EL (cell line): ENCODE measurements at places on chromosomes 16 and 17.

DNA sequence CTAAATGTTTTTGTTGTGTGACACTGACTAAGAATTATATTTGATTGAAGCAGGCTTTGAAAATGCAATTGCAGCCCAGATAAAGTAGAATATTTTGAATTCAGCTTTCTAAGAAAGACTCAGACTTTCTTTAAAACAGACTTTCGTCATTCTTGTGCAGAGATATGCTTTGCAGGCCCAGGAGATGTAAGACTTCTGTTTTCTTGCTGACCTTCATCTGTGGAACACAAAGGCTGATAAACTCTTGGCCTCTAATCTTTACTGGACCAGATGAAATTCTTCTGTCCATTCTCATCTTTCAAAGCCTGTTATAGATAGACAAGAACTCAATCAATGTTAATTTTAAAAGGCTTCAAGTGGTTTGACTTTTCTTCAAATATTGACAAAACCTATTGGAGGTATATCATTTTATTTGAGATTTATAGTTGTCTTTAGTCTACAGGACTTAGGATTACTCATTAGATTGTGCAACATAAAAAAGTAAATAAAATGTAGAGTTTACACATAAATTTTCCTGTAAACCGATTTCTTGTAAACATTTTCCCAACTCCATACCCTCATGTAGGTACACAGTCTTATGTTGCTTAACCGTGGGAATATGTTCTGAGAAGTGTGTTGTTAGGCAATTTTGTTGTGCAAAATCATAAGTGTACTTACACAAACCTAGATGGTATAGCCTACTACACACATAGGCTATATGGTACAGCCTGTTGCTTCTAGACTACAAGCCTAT is 94.2 kb downstream of the MAP2K4 start:
- no peak for DNase-seq

GRCh38 chr16:51326131-51326856 is 175.2 kb upstream of the SALL1 start:
- peak; percentile 60 for DNase-seq

DNA sequence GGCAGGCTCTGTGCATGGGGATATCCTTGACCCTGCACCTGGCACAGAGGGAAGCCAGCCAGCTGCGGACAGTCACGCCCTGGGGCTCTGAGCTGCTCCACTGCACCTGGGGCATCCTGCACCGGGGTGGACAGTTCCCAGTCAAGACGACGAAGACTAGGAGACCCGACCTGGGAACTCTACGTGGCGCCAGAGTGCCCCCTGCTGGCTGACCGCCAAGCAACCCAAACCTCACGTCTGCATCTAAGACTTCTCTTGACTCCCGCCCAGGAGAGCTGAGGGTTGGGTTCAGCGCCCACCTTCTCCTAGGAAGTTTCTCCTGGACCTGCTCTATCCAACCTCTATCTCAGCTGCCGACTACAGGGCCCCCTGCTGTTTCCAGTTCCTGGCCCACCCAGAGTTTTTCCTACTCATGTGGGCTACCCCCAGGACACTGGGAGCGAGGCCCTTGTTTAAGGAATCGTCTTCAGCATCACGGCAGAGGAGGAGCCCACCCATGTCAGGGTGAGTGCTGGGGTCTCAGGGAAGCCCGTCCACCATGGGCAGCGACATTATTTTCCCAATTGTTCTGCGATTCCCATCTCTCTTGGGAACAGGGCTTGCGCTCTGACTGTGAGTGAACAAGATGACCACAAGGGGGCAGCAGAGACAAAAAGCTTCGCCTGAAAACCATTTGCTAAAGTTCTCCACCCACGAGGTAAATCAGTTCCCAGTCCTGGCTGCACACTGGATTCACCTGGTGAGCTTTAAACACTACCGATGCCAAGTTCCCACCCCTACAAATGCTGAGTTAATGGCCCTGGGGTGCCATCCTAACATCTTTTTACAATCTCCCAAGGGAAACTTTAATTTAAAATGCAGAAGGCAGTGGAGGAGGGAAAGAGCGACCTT is 29.3 kb downstream of the TLE7 start:
- DNase-seq: peak; percentile 64

DNA sequence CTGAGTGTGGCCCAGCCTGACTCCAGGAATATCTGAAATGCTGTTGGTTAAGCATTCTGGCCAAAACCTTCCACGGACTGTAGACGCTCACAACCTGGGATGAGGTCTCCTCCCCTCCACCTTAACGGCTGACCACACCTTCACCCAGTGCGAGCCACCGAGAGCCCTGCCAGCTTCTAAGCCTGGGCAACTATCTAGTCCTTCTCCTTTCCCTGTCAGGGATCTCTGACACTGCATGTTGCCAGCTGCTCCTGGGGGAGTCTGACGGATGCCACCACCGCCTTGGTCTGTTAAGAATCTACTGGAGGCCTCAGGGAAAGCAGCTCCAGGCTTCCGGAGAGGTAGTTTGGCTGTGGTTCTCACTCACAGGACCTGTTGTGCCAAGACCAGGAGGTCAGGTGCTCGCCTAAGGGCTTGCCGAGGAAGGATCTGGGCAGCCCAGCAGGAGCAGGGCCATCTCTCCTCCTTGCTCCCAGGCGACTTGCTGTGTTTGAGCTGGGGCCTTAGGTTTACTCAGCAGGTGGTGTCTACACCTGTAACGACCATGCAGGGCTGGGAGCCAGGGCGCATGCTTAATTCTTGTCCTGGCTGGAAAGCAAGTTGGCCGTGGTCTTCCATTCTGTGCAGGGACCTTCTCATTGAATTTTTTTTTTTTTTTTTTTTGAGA is 111.8 kb downstream of the NTN1 start:
- no peak for DNase-seq

- no peak for DNase-seq
Observed at GRCh38 chr16:10888320-10888937, 11.4 kb downstream of the CIITA start.

- no peak for DNase-seq
Observed at GRCh38 chr17:33024688-33025486, 33.2 kb downstream of the SPACA3 start.

- DNase-seq: no peak
Observed at GRCh38 chr16:27598220-27598619, 48.3 kb downstream of the KATNIP start.

DNA sequence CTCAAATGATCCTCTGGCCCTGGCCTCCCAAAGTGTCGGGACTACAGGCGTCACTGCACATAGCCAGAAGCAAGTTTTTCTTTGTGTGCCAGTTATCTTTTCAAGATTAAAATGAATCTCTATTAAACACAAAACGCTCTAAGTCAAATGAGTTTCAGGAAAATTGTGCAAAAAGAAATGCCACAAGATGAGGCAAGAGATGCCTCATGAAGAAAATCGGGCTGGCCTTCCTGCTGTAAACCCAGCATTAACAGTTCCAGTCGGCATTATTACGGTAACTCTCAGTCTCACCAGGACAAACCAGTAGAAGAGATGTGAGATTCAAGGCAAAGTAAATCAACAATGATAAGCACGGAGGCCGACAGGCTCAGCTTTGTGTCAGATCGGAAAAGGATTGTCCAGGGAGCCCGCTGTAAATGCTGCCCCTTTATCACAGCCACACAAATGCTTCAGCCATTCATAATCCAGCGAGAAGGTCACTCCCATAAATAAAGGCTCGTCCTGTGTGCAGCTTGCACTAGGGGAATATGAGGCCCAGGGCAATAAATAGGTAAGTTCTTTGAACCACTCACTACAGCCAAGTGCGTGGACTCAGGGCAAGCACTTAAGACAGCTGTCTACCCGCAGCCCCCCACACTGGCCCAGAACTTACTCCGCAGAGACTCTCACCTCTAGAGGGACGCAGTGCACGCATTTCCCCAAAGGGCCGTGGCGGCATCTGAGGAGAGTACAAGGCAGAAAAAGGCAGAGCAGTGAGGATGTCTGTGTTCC is 27.2 kb downstream of the NPLOC4 start:
- no peak for DNase-seq

DNA sequence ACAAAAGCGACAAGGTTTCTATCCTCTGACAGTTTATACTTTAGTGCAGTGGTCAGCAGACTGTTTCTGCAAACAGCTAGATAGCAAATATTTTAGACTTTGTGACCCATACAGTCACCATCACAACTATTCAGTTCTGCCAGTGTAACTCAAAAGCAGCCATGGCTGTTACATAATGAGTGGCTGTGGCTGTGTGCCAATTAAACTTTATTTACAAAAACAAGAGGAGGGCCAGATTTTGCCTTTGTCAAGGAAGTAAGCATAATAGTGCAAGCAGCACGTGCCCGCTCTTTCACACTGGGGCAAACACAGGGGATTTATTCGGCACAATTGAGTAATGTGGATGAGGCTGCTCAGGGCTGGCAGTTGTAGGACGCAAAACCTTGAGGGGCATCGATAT is 551.5 kb downstream of the MAF start:
- DNase-seq: no peak

DNA sequence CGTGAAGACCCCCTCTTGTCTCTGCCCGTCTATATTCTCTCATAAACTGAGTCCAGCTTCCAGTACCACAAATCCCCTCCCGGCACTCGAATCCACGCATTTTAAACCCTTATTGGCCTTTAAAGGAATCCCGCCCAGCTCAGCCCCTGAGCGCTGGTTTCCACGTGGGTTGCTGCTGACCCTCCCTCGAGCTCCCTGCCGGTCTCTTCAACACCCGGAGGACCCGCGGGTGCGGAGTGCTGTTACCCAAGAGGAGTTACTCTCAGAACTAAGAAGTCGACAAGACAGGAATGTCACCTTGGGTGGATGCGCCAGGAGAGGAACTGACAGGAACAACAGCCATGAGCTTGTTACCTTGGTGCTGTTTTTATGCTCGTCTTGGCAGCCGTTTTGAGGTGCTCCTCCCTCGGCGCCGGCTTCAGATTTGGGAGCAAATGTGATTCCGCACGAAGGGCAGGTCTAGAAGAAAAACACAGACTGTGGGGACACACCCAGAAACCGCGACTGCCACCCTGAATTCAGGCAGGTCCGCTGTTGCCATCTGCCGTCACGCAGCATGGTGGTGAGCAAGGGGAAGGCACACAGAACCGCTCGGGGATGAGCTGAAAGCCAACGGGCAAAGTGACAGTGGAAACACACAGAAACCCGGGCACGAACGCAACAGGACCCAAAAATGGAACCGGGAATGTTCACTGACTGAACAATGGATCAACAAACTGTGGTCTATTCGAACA is 112.7 kb upstream of the CREBBP start:
- no peak for DNase-seq

DNA sequence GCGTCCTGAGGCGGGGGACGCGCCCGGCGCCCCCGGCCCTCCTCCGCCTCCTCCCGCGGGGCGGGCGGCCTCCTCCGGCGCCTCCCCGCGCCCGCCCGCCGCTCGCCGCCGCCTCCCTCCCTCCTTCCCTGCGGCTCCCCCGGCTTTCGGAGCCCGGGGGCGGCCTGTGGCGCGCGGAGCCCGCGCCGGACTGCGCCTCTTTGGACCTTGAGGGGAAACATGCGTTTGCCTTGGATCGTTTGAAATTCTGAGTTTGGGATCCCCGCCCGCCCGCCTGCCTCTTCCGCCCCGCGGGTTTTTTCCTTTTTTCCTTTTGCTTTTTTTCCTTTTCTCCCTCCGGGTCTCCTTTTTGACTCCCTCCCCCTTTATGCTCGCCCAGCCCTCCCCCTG is 390 bp downstream of the ZNRF1 start:
- peak; percentile 36 for DNase-seq
